ENCODE measurements at places on chromosomes 2 and 18.

GRCh38 chr2:70141212-70141901 lies 49.5 kb downstream of the C2orf42 start:
- peak; percentile 25 for DNase-seq

DNA sequence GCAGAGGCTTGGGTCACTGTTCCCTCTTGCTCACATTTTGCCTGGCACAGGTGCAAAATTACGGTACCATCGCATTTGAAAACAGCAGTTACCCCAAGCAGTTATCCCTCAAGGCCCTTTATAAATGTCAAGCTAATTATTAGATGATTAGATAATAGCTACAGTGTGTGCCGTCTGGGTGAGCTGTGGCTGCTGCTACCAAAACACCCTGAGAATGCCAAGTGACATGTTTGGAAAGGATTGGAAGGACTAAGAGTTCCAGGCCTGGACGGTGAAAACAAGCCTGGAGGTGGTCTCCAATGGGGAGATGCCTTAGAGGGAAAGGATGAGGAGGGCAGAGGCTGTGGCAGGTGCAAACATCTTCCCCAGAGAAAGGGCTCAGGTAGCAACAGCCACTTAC lies 120.6 kb downstream of the CAPN13 start:
- no peak for DNase-seq

DNA sequence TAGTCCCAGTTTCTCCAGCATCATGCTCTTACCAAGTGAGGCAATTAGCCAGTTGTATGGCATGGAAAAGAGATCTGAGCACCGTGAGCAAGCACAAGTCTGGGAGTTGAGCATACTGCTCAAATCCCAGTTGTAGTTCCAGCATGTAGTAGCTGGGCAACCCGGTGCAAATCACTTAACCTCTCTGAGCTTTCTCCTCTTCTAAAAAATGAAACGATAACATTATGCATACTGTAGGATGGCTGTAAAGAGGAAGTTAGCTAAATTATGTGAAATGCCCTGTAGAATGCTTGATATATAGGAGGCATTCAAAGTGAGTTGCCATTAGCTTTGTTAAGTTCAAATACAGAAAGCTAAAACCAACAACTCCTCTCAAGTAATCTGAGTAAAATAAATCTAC lies 164.0 kb upstream of the ZEB2 start:
- DNase-seq = no peak

DNA sequence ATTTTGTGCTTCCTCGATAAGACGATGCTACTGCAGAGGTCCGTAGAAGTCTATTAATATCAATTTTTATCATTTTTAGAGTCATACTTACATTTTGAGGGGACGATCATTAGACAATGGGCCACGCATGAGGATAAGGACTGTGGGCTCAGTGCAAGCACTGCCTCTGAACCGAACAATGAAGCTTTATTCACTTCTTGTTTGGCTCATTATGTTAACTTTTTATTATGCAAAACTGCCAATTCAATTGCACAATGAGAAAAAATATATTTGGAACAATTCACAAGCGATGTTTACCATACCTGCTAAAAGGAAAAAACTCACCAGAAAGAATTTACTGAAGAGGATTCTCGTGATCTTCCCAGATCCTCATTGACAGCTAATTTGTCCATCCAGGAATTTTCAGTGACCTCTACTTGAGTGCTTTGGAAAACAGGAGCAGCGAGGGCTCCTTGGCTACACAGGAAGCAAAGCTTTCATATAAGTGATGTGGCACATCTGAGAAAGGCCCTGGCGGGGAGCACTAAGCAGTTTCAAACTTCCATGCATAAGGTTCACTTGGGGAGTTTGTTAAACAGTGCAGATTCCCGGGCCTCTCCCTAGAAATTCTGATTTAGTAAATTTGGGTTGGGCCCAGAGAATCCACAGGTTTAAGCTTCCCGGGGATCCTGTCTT lies 13.3 kb upstream of the CAPN13 start:
- no peak for DNase-seq

GRCh38 chr2:61117534-61117933 lies 44.5 kb upstream of the C2orf74 start:
- no peak for DNase-seq

GRCh38 chr2:150924878-150925277 lies 336.8 kb downstream of the RBM43 start:
- DNase-seq = no peak

GRCh38 chr2:213252206-213252605 lies 32.1 kb upstream of the SPAG16 start:
- no peak for DNase-seq

- DNase-seq = no peak
Measured at GRCh38 chr2:215743066-215743465, 270.3 kb downstream of the MREG start.

GRCh38 chr18:79458917-79459803 lies 63.4 kb downstream of the NFATC1 start:
- no peak for DNase-seq

GRCh38 chr2:20378891-20379519 lies 28.4 kb upstream of the PUM2 start:
- DNase-seq = peak; percentile 88

- no peak for DNase-seq
Measured at GRCh38 chr18:312415-312814, 44.6 kb upstream of the THOC1 start.

DNA sequence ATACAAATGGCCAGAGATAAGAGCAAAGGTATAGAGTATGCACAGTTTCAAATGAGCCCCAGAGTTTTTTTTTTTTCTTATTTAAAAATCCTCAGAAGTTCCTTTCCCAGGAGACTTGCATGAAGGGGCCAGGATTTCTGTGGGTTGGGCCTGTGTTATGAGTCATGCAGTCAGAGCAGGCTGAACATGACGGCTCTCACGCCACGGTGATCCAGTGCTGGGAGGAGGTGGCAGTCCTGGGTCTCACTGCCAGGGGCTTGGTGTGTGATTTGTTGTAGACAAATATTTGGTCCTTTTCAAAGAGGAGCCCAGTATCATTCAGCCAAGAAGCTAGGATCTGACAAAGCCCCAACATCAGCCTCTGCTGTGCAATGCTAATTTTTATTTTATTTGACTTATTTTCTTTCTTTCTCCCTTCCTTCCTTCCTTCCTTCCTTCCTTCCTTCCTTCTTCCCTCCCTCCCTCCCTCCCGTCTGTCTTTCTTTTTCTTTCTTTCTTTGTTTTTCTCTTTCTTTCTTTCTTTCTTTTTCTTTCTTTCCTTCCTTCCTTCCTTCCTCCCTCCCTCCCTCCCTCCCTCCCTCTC lies 10.4 kb upstream of the KCNE4 start:
- DNase-seq = peak; percentile 98

DNA sequence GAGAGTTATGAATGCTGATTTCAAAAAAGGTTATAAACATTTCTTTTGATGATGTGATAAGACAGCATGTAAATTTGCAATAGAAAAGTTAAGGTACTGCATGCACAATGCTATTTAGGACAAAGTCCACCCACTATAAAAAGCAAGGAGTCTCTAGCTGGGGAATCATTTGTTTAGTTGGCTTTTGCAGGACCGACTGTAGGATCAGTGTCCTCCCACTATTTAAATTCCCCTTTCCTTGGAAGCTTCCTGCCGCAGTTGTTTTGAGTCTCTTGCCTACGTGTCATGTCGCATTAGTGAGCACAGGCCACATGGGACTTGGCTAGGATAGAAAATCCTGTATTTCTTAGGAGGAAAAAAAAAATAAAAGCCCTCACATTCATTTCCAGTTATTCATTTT lies 13.1 kb downstream of the QPCT start:
- no peak for DNase-seq

- DNase-seq = no peak
Measured at GRCh38 chr2:101718993-101719571, 21.6 kb downstream of the MAP4K4 start.

DNA sequence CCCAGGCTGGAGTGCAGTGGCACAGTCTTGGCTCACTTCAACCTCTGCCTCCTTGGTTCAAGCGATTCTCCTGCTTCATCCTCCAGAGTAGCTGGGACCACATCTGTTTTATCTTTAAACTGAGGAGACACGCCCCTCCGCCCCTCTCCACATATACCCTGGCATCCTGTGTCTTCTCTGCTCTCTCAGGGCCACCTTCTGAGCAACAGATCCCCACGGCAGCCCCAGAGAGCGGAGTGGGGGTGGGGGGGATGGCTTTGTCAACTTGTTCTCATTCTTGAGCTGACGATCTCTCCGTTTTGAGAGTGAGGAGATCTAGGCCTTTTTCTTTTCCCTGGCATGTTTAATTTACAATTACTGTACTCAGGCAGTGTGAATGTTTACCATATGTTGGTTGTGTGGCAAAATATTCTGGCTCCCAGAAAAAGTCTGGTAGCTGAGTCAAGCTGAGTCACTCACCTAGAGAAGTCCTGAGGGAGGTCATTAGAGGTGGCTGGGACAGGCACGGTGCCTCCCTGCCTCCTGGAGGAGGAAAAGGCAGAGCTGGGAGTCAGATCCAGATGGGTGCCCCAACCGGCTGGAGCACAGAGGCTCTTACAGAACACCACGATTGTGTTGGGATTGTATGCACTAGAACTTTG lies 19.5 kb upstream of the ID2 start:
- DNase-seq = peak; percentile 71

GRCh38 chr18:31197676-31198075 lies 35.0 kb upstream of the DSC1 start:
- DNase-seq = no peak

GRCh38 chr2:180411661-180412060 lies 404.6 kb upstream of the CWC22 start:
- DNase-seq = no peak

DNA sequence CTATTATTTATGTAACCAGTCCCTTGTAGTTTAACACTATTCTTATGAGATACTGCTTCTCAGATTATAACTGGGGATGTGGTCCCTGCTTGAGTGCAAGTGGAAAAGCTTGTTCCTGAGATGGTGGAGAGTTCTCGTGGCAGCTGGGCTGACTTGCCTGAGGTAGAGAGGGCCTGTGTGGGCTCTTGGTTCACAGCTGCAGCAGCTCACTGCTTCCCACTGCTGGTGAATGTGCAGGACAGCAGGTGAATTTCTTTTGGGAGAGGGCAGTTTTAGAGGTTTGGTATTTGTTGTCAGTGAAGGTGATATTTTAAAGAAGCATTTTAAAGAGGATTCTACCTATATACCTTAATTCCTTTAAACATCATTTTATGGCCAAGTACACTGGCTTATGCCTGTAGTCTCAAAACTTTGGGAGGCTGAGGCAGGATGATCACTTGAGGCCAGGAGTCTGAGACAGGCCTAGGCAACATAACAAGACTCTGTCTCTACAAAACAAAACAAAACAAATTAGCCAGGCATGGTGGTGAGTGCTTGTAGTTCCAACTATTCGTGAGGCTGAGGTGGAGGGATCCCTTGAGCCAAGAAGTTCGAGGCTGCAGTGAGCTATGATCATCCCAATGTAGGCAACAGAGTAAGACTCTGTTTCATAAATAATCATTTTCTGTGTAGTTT lies 94.8 kb downstream of the MTA3 start:
- DNase-seq = peak; percentile 80

GRCh38 chr2:135473567-135473966 lies 57.5 kb downstream of the ZRANB3 start:
- DNase-seq = peak; percentile 12

GRCh38 chr2:190182071-190182524 lies 119.6 kb upstream of the MSTN start:
- no peak for DNase-seq

DNA sequence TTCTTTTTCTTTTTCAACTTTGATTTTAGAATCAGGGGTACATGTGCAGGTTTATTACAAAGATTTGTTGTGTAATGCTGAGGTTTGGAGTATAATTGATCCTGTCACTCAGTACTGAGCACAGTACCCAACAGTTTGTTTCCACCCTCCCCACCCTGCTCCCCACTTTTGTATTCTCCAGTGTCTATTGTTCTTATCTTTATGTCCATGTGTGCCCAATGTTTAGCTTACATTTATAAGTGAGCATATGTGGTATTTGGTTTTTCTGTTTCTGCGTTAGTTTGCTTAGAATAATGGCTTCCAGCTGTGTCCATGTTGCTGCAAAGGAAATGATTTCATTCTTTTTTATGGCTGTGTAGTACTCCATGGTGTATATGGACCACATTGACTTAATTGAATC lies 43.1 kb downstream of the RDH14 start:
- DNase-seq = no peak

GRCh38 chr18:38025433-38026038 lies 459.9 kb upstream of the CELF4 start:
- DNase-seq = no peak

Data from fibroblast of the aortic adventitia (primary cell).